ENCODE measurements at places on chromosomes 2 and 18.

DNA sequence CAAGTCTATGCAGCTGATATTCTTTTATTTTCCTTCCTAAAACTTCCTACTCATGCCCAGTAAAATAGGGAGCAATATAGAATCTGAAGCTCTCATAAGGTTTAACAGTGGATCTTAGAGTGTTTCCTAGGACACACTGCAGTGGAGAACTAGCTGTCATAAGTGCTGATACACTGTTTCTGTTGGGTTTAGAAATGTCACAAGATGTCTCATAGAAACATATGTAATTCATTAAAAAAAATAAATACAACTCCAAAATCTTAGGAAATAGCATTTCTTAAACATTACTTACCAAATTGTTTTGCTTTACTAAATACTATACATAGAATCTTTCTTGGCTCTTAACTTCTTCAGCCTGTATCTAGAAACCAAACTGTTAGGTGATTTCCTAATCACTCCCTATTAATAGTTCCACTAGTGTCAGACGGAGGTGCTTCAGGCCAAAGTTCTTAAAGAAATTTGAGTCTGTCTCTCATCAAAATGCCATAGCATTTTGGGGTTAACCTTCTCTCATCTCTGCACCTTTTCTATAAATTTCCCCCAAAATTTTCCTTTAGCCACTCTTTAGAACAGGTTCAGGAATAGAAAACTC is 93.7 kb downstream of the CERKL start:
- DNase-seq = no peak

DNA sequence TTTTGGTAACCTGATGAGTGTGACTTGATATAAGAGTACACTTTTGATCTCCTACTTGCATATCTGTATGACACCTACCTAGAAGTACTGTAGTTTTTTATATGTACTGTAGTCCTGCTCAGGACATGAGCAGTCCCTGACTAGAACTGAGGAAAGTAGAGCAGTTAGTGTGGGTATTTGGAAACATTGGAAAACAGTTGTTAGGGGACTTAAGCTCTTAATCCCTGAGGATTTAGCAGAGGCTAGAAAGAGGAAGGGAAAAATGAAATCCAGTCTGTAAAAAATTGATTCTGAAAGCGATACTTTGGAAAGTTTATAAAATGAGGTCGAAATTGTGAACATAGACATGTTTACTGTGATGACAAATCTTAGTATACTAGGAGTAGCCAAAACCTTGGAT is 125.6 kb downstream of the NCOA1 start:
- DNase-seq = no peak

DNA sequence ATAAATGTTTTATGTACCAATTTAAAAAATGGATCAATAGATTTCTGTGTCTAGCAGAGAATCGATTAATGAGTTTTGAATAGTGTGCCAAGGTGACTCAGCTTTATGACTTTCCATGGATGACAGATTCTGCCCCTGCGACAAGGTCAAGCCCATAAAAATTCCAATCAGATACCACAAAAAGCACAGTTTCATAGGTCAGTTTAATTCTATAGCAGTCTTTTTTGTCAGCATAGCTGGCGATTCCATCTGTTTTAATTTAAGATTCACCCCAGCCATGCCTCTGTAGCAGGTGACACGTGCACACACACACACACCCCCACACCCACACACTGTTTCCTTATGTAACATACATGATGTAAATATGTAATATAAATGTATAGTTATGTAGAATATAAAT is 28.9 kb downstream of the RAB31 start:
- DNase-seq = no peak

- DNase-seq = no peak
These were observed 258.0 kb downstream of the DPP10 start for GRCh38 chr2:114700440-114700839.

GRCh38 chr18:24679062-24679461 is 218.6 kb downstream of the HRH4 start:
- no peak for DNase-seq

DNA sequence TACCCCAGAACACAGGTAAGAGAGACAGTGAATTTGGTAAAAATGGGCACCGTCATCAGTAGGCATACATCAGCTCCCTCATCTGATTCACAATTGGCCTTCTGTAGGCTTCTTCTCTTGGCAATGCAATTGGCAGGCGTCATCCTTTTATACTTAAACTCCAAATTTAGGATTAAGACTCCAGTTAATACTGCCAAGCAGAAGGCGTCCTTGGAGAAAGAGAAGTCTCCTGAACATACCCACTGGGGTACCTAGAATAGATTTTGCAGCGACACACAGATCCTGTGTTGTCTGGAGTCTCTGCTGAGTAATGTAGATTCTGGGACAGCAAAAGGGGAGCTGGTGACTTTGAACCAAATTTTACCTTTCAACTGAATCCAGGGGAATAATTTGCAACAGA is 592 bp upstream of the METAP1D start:
- no peak for DNase-seq

GRCh38 chr2:36245651-36246050 is 109.9 kb upstream of the CRIM1 start:
- no peak for DNase-seq

DNA sequence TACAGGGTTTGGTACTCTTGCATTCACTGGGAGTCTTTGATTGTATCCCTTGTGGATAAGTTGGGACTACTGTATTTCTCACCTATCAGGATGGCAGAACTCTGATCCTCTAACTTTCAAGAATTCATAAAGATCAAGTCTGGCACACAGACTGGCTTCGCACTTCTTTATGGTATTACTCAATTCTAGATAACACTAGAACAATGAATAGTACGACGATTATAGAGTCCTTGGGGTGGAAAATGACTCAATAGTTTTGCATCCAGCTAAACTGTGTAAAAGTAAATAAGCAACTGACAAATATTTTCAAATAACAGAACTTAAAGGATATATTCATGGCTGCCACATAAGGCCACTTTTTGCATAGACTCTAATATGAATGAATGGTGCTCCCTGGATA is 103.4 kb upstream of the MEX3C start:
- DNase-seq = no peak

DNA sequence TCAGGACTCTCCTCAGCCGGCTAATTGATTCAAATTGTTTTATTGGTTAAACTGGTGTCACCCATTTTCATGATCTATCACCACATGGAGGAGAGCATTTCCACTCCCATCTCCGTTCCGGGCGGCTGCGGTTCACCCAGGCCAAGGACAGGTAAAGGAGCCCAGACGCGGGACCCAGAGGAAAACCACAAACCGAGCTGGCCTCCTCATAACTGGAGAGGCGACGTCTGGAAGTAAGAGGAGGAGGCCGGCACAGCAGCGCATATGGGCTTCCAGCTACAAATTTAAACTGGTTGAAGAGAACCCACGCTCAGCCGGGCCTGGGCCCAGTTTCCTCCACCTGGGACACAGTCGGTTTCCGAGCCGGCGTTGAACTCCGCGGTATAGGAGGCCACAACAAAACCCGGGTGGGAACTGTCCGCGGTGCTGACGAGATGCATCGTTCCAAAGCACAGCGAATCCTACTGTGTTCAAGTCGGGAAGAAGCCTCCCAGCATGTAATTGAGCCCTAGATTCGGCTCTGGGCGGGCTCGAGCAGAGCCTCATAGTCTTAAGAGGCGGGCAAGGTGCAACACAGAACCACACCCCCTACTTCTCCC is 3.0 kb upstream of the SKOR2 start:
- DNase-seq = no peak

GRCh38 chr2:207385903-207386302 is 143.9 kb upstream of the CREB1 start:
- DNase-seq = no peak

- no peak for DNase-seq
These were observed 612 bp downstream of the DIPK1C start for GRCh38 chr18:74456349-74457042.

GRCh38 chr2:144607099-144607498 is 87.2 kb upstream of the ZEB2 start:
- no peak for DNase-seq

- no peak for DNase-seq
These were observed 632 bp downstream of the AFTPH start for GRCh38 chr2:64524604-64525316.

DNA sequence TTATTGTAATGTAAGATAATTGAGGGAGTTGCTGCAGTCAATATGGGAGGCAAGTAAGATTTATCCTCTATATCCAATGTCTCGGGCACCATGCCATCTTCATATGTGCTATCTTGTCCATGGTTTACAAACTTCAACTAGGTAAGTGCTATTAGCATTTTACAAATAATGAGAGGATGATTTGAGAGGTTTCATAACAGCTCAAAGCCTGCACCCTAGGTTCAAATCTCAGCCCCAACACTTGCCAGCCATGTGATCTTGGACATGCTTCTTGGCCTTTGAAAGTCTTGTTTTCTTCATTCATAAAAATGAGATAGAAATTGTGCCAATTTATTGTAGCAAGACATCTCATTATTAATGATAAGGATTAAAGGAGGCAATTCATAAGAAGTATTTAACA is 108.8 kb downstream of the RND3 start:
- DNase-seq = no peak

DNA sequence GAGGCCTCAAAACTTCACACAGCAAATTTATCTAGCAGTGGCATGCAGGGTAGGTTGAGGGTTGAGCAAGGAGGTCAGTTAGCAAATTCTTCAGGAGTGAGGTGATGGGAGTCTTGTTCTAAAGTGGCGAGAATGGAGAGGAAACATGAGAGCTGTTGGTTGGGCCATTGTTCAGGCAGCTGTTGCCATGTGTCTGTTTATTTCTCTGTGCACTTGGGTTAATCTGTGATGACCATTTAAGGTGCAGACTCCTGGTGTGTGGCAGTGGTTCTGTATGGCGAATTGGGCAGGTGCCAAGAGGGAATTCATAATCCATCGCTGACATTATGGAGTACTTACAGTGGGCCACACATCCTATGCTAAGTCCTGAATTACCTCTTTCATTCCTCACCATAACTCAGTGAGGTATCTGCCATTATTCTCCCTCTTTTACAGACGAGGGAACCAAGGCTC is 30.4 kb downstream of the TMEM178A start:
- DNase-seq = no peak

- no peak for DNase-seq
These were observed 21.6 kb upstream of the SPATA3 start for GRCh38 chr2:230974096-230974913.

- DNase-seq = no peak
These were observed 12.8 kb upstream of the CIB4 start for GRCh38 chr2:26654061-26654340.

GRCh38 chr2:86272111-86272510 is 65.3 kb downstream of the REEP1 start:
- DNase-seq = no peak

DNA sequence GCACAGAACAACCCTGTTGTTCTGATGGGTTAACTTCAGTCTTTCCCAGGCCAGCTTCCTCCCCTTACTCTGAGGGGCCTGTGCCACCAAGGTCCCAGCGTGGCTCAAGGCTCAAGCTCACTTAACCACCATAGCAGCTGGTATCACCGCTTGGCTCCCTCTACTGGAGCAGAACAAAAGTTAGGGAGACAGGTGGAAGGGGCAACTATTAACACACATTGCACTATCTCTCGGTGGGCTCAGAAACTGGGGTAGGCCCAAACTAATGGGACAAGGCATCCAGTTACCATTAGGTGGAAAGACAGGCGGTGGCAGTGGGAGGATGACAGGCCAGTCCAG is 88.7 kb upstream of the ATL2 start:
- no peak for DNase-seq

- no peak for DNase-seq
These were observed 1.0 kb upstream of the B3GNT7 start for GRCh38 chr2:231394211-231395141.

DNA sequence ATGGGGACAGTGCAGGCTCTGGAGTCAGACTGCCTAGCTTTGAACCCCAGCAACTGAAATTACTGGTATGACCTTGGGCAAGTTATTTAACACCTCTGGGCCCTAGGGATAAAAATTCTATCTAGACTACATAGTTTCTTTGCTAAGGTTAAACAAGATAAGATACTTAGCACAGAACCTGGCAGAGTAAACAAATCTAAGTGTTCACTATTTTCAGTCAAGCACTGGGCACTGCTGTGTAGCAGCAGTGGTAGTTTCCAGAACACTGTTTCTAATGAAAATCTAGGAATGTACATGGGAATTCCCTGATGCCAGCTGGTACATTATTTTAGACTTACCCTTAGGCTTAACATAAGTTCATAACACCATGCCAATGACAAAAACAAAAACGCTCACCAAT is 17.2 kb downstream of the CERKL start:
- no peak for DNase-seq

DNA sequence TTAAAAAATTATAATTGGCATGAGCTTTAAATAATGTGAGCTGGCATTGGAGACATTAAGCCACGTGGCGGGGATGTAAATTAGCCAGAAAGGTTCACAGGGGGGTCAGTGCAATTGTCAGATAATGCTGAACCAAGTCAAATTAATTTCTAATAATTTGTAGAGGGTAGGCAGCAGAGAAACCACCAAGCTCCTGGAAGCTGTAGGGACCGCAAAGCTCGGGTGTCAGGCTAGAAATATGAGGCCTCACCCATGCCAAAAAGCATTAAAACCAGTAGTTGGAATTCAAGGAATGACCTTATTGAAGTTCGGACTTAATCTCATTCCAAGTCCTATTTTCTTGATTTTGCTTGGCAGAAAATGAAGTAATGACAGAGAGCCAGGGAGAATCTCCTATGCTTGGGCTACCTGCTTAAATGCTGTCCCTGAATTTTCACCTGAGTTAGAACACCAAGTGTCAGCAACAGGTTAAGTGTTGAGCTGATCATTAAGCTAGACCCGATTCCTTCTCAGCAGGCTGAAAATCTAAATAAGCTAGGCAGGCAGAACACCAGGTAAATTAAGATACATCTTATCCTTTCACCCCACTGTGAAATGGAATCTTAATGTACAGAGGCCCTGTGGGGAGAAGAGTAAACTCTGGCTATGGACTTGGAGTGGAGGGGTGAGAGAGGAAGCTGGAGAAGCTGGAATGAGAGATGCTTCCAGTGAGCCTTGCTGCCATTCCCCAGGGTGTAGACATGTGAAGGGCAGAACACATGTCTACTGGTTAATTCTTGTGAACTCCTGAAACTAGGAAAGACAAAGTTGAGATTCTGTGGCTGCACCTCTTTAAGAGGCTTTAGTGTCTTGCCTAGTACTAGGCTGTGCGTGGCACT is 520.0 kb downstream of the SLC4A3 start:
- no peak for DNase-seq

GRCh38 chr2:2587354-2587753 is 256.3 kb upstream of the MYT1L start:
- no peak for DNase-seq

- DNase-seq = no peak
These were observed 196.3 kb downstream of the MREG start for GRCh38 chr2:215817046-215817445.

Measured in D721Med (cell line).